ENCODE measurements at places on chromosomes 3 and 15.
A peak's percentile ranks its signal among the peaks of the same experiment; 100 is the strongest.

GRCh38 chr3:194852831-194853508 lies 167.3 kb downstream of the FAM43A start:
- DNase-seq: no peak

- no peak for DNase-seq
Observed at GRCh38 chr3:142896201-142896755, 7.4 kb upstream of the PCOLCE2 start.

GRCh38 chr3:126478581-126479310 lies 3.1 kb upstream of the ZXDC start:
- no peak for DNase-seq

DNA sequence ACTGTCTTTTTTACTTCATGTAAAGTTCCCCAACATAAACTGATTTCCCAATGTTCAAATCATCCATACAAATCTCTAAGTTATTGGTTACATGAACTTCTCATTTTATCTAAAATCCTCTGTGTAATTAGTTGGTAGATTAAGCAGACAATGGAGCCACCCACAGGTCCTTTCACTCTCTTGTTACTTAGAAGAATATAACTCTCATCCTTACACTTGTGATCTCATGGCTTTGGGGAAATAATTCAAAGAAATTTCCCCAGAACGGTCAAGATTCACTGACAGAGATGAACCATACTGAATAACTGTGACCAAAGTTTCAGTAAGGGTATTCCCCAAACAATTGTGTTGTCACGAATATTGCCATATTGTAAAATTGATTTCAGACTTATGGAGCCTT lies 1102.6 kb upstream of the EPHA6 start:
- no peak for DNase-seq

DNA sequence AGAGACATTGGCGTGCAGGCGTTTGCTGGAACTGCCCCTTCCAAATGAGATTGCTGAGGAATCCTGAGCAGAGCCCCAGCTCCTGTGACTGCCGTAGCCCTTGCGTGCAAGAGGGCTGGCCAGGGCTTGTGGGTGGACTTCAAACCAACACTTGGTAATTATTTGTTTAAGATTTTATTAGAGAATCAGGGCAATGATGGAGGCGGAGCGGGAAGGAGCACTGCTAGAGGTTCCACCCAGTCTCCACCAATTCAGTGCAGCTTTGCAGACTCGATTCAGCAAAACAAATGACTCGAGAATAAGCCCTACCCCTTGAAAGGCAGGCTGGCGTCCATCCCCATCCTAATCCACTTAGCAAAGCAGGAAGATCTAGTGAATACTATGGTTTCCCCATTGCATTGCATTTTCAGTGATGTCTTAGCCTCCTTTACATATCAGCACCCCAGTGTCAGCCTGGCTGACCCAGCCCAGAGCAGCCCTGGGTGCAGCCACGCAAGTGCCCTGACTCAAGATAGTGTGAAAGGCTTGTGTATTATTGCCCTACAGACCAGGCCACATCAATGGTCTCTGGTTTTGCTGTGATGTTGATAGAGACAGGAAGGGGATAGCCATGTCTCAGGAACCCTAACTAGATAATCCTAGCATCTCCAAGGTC lies 26.0 kb downstream of the GLDN start:
- no peak for DNase-seq

- DNase-seq: no peak
Observed at GRCh38 chr3:102979682-102980354, 545.0 kb downstream of the ZPLD1 start.

DNA sequence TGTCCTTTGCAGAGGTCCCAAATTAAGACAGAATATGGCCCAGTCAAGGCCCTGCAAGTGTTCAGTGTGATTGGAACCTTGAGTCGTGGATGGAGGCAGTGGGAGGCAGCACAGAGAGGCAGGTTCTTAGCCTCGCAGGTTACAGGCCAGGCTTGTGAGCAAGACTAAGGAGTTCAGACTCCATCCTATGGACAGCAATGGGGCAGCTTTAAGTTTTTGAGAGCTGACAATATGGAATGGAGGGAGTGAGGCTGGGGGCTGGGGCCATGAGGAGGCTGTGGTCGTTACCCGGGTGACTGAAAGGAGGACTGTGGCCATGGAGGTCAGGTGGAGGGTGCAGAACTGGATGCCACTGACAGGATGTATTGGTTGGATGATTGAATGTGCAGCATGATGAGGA lies 74.1 kb upstream of the PRR23C start:
- DNase-seq: no peak

DNA sequence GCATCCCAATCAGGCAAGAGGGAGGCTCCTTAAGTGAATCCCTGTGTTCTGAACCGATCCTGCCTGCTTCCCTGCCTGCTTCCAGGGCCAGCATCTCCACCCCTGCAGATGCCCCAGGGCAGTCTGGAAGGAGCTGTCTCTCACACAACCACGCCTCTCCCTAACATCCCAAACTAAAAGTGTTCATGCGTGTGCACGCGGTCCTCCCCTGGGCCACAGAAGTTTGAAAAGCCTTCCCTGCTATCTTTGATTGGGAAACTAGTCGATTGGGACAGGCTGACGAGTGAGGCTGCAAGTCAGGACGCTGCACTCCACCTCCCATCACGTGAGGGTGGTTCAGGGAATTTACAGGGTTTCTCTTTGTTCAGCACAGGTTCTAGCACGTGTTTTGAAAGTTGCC lies 340.9 kb upstream of the ICE2 start:
- no peak for DNase-seq

- DNase-seq: no peak
Observed at GRCh38 chr3:112038863-112039262, 4.3 kb downstream of the TMPRSS7 start.

DNA sequence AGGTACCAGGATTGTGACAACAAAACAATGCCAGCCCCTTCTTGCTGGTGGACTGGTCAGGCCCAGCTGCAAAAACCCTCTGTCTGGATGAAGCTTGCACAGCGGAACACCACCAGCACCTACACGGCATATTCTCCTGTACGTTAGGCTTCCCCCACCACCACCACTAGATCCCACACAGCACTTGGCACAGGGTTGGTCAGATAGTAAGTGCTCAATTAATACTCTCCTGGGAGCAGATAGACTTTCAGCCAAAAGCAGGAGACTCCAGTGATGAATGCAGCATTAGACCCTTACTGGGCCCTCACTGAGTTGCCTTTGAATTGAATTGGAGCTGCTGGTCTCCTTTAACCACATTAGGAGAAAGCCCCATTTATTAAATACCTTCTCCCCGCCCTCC lies 97.9 kb downstream of the CPN2 start:
- no peak for DNase-seq

- DNase-seq: no peak
Observed at GRCh38 chr15:46409841-46410301, 775.0 kb downstream of the SQOR start.

DNA sequence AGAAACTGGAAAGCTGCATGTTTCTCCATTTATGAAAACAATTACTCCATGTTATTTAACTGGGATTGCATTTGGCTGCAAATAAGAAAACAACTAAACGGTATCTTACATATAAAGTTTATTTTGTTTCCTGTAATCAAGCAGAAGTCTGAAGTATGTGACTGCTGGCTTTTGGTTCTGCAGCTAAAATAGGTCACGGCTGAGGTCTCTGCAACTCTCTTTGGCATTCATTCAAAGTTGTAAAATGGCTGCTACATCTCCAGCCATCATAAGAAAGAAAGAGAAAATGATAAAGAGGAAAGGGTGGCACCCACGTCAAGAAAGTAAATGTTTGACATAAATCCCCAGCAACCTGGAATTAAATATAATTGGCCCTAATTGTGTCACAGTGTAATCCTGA lies 406.1 kb downstream of the TBC1D5 start:
- DNase-seq: no peak

- DNase-seq: no peak
Observed at GRCh38 chr3:176785171-176785570, 412.1 kb downstream of the TBL1XR1 start.

DNA sequence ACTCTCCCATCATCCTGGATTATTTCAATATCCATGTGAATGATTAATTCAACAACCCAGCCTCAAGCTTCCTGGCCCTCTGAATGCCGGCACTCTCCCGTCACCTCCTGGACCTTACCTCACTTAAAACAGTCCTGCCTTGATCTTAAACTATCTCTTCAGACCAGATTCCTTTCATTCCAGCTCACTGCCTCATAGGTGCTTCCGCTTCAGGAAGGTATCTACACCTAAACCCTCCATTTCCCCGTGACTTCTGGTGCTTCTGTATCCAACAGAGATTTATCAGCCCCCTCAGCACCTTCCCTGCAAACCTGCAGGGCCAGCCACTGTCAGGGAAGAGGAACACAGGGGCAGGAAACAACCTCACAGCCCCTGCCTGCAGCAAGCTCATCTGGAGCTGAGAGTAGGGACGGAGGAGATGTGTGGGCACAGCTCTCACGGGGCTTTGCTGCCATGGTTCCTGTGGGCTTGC lies 98.9 kb upstream of the TJP1 start:
- no peak for DNase-seq

DNA sequence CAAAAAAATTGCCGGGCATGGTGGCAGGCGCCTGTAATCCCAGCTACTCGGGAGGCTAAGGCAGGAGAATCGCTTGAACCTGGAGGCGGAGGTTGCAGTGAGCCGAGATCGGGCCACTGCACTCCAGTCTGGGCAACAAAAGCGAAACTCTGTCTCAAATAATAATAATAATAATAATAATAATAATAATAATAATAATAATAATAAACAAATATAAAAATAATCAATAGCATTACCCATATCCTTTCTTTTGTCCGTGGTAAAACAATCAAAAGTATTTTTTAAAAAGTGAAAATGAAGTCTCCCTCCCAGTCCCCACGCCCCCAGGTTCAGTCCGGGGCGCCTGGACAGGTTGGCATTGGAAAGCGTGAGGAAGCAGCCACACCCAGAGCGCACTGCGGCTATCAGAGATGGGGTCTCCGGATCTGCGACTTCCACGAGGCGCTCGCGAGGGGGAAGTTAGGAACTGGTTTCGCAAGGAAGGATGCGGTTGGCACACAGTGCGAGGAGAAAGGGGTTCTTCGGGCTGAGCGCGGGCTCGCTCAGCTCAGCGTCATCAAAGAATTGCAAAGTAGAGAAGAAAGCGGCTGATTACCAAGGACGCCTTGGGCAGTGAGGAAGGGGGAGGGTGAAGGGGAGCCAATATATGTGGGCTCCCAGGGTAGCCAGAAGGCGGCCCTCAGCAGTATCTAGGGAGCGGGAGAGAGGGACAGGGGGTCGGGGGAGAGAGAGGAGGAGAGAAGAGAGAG lies 69.5 kb upstream of the EPHB3 start:
- peak; percentile 43 for DNase-seq

- no peak for DNase-seq
Observed at GRCh38 chr15:39360452-39360851, 220.4 kb upstream of the THBS1 start.

DNA sequence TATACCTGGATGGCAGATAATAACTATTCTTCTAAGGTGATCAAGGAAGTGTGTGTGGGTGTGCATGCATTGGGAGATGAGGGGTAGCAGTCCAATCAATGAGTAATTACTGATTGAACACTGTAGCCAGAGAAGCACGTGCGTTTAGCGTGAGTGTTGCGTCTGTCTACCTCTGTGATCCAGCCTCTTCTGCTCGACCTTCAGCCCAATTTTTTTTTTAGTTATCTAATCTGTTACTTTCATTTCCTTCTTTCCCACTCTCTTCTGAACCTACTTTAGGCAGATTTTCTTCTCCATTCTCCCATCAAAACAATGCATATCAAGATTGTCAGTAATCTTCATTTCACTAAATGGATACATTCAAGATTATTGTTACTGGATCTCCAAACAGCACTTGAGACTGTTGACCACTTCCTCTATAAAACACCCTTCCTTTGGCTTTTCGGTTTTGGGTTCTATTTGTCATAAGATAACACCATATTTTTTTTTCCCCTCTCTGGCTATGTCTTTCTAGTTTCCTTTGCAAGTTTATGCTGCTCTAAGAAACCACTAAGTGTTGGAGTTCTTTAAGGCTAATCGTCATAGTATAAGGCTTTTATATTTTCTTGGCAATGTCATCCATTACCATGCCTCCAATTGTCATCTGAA lies 41.0 kb downstream of the MCTP2 start:
- DNase-seq: peak; percentile 10

GRCh38 chr3:64093825-64094712 lies 70.8 kb upstream of the PSMD6 start:
- no peak for DNase-seq

GRCh38 chr3:138465925-138466324 lies 31.5 kb downstream of the ESYT3 start:
- DNase-seq: no peak

- DNase-seq: no peak
Observed at GRCh38 chr3:16906682-16907081, 21.9 kb downstream of the PLCL2 start.

- DNase-seq: no peak
Observed at GRCh38 chr15:60471314-60471713, 7.6 kb downstream of the ICE2 start.

GRCh38 chr3:132641837-132642538 lies 17.6 kb downstream of the ACAD11 start:
- no peak for DNase-seq

- no peak for DNase-seq
Observed at GRCh38 chr3:23319366-23320312, 116.5 kb downstream of the UBE2E2 start.

- no peak for DNase-seq
Observed at GRCh38 chr3:60178931-60179653, 1072.2 kb downstream of the FHIT start.
